ENCODE measurements at places on chromosomes 4 and X.

DNA sequence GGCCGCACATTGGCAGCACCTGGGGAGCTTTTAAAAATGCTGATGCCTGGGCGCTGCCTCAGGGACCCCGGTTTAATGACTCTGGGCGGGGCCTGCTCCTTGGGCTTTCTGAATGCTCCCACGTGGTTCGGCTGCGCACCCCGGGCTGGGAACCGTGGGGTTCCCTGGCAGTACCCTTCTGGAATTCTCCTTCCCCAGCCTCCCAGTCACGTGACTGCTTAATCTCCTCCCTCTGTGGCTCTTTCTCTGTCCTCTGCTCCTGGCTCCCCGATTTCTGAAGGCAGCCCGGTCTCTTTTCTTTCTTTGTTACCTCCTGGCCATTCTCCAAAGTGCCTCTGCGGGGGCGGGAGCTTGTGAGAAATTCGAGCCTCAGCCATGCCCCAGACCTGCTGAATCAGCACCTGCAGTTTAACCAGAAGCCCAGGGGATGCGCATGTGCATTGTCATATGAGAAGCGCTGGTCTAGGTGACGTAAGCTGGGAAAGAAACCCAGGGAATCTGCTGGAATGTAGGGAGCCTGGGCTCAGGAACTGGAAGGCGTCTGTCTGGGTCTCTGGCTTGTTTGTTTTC lies 16.6 kb downstream of the CLCN4 start:
- no peak for DNase-seq

- DNase-seq = no peak
These were observed 19.3 kb upstream of the SFRP2 start for GRCh38 chr4:153808175-153808574.

DNA sequence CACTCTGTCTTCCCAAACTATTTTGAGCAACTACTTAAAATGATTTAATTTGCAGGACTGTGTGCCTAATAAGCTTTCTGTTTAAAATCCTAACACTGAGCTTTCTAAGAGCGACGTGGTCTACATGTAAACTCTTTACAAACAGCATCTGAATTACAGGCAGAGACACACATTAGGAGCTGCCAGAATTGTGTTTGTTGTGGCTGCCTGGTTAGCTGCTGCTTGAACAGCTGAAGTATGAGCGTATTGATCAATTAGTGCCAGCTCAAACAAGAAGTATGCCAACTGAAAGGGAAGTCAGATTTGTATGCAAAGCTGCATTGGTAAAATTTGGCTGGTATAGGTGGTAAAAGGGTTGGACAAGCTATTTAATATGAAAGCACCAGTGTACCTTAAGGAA lies 384.4 kb downstream of the PCDH7 start:
- no peak for DNase-seq

- DNase-seq = no peak
These were observed 611.9 kb upstream of the TECRL start for GRCh38 chr4:65021149-65021548.

- no peak for DNase-seq
These were observed 41.0 kb upstream of the SH3RF1 start for GRCh38 chr4:169311643-169312365.

GRCh38 chr4:173367946-173368345 lies 2.8 kb upstream of the SAP30 start:
- no peak for DNase-seq

DNA sequence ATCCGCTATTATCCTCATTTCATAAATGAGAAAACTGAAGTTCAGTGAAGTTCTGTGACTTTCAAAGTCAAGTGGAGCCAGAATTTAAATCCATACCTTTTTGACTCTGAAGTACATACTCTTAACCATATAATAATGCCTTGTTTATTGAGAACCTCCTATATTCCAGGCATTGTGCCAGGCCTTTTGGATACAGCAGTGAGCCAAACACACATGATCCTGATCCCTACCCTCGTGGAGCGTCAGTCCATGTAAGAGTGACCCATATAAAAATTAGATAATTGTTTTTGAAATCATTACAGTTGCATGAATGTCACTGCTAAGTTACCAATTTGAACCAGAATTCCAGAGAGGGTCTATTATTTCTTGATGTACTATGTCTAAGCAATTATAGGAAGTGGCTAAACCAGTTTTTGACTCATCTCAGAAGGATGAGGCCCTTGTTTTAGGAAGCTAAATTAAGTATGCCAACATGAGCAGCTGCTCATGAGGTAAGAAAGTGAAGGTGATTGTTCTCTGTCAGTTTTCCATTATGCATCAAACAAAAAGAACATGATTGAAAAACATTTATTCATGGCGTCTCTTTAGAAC lies 289.5 kb downstream of the GLUD2 start:
- no peak for DNase-seq

- DNase-seq = no peak
These were observed 692.8 kb upstream of the TENM3 start for GRCh38 chr4:181550381-181550780.

DNA sequence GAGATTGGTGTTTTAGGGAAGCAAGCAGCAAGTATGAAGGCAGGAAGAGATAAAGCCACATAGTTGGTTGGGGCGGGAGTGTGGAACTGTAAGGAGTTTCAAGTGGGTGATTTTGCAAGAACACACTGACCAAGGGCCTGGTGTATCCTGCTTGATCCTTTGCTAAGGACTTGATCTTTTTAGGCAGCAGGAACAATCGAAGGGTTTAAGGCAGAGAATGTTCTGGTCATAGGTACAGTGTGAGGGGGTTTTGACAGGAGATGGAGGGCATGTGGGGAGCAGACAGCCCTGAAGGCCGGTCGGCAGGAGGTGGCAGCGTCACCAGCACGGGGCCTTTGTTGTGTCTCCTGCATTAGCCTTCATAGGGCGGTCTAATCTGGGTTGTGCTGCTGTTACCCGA lies 54.7 kb downstream of the FAM193A start:
- no peak for DNase-seq

- DNase-seq = no peak
These were observed 2.6 kb upstream of the ZFP42 start for GRCh38 chr4:187992971-187993370.

- DNase-seq = peak; percentile 60
These were observed at the start of gene NALF2 for GRCh38 chrX:69503782-69504625. NALF2 (plus strand) TSS chrX:69504326; CDS start chrX:69505283, 957 bp downstream.
